ENCODE measurements at places on chromosomes 16 and 17.

DNA sequence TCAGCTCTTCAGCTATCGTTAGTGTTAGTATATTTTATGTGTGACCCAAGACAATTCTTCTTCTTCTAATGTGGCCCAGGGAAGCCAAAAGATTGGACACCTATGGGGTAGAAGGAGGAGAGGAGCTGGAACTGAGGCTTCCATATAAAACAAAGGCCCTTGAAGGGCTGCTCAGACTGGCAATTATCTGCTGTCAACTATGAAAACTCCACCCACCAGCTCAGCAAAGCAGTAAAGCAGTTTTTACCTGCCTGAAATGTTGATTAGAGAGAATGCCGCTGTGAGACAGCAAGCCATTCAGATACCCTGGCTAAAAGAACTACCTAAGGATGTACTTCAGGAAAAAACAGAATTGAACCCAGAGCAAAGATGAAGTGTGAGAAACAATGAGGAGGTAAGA is 45.9 kb upstream of the GNAO1 start:
- DNase-seq: no peak

- no peak for DNase-seq
Measured at GRCh38 chr17:2259769-2260536, 43.6 kb downstream of the SMG6 start.

- no peak for DNase-seq
Measured at GRCh38 chr16:7227229-7227721, 105.4 kb upstream of the RBFOX1 start.

DNA sequence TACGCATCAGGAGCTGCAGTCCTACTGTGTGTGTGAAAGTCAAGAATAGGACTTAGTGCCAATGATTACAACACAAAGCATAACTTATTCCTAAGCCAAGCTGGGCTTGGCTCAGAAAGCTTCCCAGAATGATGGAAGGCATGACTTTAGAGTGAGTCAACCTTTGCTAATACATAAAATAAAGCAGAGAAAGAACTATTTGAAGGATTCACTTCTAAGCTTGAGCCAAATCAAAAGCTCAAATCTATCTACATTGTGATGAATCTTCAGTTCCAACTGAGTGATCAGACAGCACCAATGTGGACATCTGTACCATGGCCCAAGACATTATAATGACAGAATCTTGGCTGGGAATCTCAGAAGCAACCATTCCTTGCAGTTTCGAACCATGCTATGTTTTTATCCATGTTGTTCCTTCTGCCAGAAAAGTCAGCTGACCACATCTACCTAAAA is 41.4 kb downstream of the SMG6 start:
- peak; percentile 16 for DNase-seq

- DNase-seq: no peak
Measured at GRCh38 chr17:72296456-72296855, 175.6 kb downstream of the SOX9 start.

GRCh38 chr16:80041410-80041809 is 440.9 kb upstream of the MAF start:
- DNase-seq: no peak

DNA sequence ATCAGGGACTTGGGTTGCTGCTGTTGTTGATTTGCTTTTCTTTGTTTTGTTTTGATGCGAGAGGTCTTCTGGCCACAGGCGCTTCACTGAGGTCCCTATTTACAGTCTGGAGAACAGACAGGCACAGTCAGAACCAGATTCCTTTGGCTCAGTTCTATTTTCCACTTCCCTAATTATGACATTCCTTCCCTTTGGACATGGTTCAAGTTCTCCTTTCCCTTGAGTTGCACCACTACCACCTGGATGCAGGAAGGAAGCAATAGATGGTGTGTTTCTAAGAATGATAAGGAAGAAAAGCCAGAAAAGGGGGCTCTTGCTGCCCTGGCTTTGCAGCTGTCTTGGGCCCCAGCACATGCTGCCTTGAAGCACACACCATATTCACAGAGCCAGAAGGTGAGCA is 160.6 kb downstream of the MAF start:
- no peak for DNase-seq

DNA sequence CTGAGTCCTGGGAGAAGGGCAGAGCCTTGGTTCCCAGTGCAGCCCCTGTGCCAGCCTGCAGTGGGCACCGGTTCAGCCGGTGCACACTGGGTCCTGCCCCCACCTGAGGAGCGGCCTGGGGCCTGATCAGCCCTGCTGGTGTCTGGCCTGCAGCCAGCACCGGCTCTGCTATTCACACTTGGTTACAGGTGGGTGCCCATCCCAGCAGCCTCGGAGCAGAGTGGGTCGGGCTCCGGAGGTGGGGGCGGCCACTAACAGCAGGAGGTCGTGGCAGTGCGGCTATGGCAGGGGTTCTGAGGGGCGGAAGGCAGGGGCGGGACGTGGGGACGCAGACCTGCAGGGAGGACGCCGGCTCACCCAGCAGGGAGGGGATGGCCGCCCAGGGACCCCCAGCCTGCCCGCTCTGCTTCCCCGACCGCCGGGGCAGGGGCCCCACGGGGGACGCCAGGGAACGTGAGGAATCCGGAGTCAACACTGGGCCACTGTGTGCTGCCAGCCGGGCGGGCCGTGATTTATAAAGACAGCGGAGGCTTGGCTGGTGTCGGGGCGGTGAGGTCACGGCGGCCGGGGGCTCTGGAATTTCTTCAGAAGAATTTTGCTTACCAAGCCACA is 20.3 kb downstream of the METRNL start:
- no peak for DNase-seq

DNA sequence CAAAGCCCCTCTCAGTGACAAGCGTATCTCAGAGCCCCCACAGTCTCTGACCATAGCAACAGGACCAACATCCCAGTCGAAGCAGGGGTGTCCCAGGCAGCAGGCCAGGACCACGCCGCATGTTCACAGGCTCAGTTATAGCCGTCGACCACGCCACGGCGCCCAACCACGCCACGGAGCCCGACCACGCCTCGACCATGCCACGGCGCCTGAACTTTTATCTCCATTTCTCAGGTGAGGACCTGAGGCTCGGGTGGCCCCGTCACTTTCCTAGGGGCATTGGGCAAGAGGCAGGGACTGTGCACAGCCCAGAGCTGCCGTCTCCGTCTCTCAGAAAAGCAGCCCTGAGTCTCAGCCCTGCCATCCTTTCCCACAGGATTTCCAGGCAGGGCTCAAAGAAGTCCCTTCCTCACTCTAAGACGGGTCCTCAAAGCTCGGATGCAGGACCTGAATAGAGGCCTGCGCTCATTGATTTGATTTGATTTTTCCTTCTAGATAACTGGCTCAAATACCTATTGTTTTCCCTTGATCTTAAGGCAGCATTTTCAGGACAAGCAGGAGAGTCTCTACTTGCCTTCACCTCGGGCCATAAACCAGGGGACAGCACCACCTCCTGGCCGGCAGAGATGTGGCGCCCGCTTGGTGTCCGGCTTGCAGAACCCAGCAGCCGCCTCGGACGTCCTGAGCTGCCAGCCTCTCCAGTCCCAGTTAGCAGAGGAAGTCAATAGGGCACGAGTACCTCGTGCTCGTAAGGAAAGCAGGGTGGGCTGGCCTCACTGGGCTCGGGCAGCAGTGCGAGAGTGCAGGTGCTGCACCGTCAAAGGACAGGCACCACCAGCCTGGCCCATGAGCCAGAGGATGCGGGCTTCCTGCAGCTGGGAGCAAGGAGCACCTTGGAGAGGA is 38.8 kb downstream of the C16orf95 start:
- DNase-seq: peak; percentile 44

- DNase-seq: peak; percentile 69
Measured at GRCh38 chr17:39573447-39574298, 34.0 kb downstream of the NEUROD2 start.

DNA sequence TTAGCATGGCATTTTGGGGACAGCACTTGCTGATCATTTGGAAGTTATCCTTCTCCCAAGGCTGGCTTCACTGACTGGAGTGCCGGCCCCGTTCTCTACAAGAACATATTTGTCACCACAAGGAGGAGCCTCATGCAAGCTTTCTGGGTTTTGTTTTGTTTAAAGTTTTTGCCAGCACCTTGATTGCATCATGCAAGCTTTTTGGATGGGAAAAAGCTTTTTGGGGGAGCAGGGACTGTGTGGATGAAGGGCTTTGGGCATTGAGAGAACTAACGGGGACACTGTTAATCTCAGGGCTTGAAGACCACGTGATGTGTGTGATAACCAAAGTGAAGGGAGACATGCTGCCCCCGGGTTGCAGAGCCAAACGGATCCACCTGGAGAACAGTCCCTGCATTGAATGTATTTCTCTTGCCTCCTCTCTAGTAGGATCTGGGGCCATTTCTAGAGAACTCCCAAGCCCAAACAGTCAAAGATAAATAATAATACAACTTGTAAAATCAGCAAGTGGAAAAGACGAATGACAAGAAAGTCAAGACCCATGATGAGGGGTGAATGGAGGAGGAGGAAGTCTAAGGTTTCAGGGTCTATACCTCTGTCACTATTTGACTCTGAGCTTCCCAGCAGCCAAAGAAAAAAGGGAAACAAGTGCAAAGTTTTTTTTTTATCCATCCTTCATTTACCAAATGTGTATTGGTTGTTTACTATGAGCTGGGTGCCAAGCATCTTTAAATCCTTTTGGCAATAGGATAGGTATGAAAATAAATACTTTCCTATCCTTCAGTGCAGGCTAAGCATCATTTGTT is 17.2 kb downstream of the TMEM114 start:
- DNase-seq: no peak

GRCh38 chr17:32470405-32471167 is 16.2 kb upstream of the CDK5R1 start:
- DNase-seq: no peak

DNA sequence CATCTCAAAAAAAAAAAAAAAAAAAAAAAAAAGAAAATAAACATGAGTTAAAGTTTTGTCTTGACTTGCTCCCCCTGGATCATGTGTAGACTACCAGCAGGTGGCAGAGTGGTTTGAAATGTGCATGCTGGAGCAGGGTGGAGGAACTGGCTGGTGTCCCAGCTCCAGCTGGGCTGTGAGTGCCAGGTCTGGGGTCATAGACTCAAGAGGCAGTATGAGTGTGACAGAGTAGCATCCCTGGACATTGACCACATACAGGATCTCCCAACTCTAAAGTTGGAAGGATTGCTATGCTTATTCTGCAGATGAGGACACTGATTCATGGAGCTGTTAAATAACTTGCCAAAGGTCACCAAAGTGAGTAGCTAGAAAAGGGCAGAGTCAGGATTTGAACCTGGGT is 198.0 kb upstream of the MPHOSPH6 start:
- DNase-seq: no peak

DNA sequence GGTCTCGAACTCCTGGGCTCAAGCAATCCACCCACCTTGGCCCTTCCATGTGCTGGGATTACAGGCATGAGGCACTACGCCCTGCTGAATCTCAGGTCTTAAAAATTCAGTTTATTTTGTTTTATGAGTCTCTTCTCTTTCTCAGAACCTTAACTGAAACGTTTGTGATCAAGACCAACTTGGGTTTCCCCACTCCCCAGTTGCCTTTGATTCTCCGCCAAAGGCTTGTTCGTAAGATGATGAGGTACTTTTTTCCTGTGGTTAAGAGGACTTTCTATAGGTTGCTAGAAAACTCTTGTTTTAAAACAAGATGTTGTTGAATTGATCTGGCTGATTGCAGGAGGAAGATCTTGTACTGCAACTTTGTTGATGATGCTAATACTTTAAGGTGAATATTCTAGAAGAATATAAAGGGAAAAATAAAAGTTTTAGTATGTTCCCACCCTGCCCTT is 11.7 kb downstream of the ABCC1 start:
- DNase-seq: no peak

DNA sequence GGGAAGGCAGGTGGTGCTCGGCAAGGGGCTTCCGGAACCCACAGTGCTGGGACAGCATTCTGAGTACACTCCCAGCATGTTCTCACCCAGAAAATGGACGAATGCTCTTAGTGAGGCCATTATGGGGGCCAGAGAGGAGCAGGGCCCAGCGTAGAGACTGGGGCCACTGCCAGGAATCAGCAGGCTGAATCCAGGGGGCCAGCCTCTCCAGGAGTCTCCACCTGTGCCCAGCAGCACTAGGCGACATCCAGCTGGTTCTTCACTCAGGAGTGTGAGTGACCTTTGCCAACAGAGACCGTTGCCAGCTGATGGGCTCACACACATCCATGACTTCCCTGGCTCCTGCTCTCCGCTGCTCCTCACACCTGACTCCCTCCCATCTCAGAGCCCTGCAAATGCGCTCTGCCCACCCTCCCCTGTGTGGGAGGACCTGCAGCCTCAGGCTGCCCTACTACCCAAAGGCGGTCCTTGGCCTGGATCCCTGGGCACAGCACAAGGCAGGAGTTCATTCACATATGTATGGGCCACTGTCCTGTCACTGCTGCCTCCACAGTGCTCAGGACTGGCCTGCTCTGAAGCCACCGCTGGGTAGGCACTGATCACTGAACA is 5.1 kb downstream of the RHBDF1 start:
- DNase-seq: no peak

DNA sequence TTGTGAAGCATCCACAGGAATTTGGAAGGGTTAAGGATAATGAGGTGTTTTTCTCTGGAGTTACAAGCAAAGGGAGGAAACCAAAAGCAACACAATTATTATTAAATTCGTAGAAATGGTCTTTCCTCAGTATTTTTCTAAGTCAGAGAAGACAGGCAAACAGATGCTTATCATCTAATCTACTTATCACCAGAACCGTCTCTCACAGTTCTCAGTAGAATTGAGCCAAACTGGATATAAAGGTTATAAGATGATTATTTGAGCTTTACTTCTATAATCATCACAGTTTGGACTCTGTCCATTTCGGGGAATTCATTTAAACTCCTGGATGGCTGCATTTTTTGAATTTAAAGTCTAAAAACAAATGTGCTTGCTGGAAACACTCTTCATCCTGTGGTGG is 245.0 kb downstream of the KCNJ2 start:
- no peak for DNase-seq

GRCh38 chr17:38451840-38452529 is 23.7 kb downstream of the ARHGAP23 start:
- no peak for DNase-seq

DNA sequence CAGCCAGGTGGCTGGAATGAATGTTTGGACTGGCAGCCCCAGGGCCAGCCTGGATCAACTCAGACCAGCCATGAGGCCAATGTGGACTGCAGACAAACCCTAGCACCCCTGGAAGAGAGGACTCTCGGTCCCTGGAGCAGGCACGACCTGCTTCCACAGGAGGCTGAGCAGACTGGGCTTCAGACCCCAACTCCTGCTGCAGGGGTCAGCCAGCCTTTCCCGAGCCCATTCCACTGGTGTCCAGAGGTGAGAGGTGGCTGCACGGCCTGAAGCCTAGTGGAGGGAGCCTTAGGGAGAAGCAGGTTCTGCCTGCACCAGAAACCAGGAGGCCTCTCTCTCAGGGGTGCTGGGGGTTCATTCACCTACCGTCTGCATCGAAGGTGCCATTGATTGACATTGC is 97.1 kb downstream of the CPPED1 start:
- no peak for DNase-seq

Measured in foreskin melanocyte (primary cell).